GM19239 (cell line): ENCODE measurements at places on chromosomes 11 and 22.

GRCh38 chr11:26946257-26946716, 47.6 kb upstream of the FIBIN start:
- no peak for DNase-seq

GRCh38 chr11:116702772-116703385, 69.9 kb downstream of the BUD13 start:
- no peak for DNase-seq

DNA sequence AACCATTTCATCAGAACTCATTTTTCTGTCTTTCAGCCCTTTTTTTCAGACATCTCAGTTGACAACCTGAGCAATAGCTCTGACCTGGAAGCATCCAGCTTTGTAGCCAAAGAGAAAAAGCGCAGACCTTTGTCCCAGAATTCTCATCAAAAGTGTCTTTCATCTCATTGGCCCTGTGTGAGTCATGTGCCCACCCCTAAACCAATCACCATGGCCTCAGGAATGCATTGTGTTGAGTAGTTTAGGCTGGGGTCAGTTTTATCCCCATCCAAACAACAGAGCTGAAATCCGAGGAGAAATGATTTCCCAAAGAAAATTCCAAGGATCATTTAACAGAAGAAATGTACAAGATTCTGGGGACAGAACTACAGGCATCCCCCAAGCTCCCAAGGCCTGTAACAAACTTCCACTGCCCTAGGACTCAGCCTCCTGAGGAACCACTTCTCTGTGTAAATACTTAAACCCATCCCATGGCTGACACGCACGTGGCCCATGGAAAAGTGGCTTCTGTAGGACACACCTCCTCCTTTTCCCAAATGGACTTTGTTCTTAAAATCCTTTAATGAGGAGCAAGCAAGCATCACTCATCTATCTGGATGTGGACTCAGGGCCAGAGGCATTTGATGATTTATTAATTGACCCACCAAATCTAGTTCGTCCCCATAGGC, 429.0 kb downstream of the SOX6 start:
- DNase-seq = no peak

- no peak for DNase-seq
These were observed 441.3 kb upstream of the API5 start for GRCh38 chr11:42870480-42870879.

DNA sequence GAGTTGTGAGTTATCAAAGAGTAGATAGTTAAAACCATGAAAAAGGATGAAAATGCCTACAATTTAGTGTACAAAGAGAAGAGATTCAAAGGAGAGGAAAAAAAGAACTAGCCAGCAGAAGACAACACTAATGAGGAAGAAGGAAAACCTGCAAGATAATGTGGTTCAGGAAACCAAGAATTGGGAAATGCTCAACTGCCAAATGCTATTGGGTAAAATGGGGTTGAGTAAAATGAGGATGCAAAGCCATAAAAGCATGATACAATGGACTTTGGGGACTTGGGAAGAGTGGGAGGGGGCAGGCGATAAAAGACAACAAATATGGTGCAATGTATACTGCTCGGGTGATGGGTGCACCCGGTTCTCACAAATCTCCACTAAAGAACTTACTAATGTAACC, 7.6 kb upstream of the OR52K2 start:
- DNase-seq = no peak

DNA sequence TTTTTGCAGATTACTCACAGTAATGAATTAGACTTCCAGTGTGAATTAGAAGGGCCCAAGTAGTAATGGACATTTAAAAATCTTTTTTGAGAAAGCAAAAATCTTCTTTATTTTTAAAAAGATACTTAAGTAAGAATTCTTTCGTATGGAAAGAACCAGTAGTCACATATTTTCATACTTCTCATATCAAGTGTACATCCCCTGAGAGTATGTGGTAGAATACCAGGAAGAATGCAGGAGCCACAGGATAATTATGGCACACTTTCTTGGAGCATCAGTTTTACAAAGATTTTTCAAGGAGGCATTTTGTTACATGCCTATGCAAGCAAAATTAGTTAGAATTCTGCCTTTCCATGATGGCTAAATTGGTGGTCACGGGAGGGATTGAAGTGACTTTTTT, 28.1 kb downstream of the POLD3 start:
- DNase-seq = no peak

- DNase-seq = no peak
These were observed 108.1 kb upstream of the THY1 start for GRCh38 chr11:119531056-119531455.

GRCh38 chr11:84383576-84383975, 1097.4 kb upstream of the CCDC90B start:
- DNase-seq = no peak

GRCh38 chr11:63547061-63547460, 10.5 kb downstream of the PLAAT4 start:
- no peak for DNase-seq

DNA sequence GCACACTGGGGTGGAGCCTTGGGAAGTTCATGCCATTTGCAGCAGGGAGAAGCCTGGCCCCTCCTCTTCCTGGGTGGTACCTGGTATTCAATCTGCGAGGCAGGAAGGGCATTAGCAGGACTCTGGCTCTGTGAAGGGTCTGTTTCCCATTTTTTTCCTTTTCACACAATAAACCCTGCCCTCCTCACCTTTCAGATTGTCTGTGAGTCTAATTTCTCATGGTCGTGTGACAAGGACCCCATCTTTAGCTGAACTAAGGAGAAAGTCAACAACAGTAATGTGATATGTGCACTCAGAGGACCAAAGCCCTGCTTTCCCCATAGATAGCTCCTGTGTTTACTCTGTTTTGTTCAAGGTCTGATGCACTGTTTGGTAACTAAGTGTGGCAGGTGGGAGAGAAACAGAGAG, 26.6 kb upstream of the CASP4 start:
- DNase-seq = no peak

DNA sequence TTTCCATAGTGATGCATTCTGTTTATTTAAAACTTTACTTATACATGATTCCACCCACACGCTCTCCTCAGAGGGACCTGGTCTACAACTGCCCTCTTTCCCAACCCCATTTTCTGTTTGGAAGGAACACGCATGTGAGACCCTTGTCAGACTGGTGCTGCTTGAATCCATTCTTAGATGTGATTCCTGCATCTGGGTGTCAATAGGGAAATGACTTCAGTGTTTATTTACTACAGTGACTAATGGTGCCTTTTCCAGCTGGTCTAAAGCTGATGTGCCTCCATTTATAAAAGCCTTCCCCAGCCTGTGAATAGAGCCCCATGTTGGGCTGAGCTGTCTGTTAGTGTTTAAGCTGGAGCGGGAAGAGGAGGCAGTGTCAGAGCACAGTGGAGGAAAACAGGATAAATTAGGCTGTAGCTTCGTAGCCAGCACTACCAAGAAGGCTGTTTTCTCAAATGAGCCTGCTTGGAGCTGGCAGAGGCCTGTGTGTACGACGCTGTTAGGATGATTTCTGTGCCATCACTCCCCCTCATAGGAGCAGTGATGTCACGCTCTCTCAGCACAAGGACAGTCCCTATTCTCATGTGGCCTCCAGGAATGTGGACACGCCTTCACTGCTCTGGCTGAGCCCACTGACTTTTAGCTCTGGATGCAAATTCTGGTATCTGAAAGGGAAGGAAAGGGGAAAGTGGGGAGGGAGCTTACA, 18.9 kb upstream of the C11orf96 start:
- no peak for DNase-seq

- no peak for DNase-seq
These were observed 61.0 kb downstream of the APIP start for GRCh38 chr11:34855021-34855753.

DNA sequence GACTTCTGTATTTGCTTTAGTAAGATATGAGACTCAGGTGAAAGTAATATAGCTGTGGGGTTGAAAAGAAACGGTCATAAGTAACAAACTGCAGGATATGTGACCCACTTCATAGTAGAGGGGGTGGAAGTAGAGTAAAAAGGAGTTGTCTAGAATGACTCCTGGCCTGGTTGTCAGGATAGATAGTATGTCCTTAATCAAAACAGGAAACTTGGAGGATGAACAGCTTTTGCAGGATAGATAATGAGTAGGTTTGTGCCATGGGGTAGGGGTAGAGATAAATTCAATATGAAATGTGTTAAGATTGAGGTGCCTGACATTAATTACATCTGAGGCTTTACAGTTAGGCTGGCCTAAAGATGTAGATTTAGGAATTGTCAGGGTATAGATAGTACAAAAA, 47.0 kb upstream of the B3GNT6 start:
- no peak for DNase-seq

DNA sequence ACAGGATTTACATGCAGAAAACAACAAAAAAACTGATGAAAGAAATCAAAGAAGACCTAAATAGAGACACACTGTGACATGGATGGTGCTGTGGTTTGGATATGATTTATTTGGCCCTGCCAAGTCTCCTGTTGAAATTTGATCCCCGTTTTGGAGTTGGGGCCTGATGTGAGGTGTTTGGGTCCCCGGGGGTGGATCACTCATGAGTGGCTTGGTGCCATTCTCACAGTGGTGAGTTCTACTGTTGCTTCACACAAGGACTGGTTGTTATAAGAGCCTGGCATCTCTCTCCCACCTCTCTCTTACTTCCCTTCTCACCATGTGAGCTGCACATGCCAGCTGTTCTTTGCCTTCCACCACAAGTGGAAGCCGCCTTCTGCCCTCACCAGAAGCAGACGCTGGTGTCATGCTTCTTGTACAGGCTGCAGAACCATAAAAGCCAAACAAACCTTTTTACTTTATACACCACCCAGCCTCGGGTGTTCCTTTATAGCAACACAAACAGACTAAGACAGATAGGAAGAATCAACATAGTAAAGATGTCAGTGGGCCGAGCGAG, 7.8 kb upstream of the RTL6 start:
- DNase-seq = no peak

- no peak for DNase-seq
These were observed 33.8 kb upstream of the CD82 start for GRCh38 chr11:44531636-44532035.

GRCh38 chr11:33642461-33643166, 58.0 kb downstream of the C11orf91 start:
- no peak for DNase-seq

- DNase-seq = no peak
These were observed 15.3 kb downstream of the POU2AF2 start for GRCh38 chr11:111260811-111261210.
